Cardiac muscle cell (in vitro differentiated cells and primary cell): ENCODE measurements at places on chromosomes 2 and 18. TPM values are rescaled to one million over a fixed set of nuclear protein-coding genes. Genes with fewer than 3 reads are reported as not detected.

The FAM161A gene
- polyA plus RNA-seq, result 9.4 and 11.5 TPM in 2 replicates

The DSG1 gene
- polyA plus RNA-seq, result not detected in 2 replicates

The TFCP2L1 gene
- polyA plus RNA-seq, result 0.31 TPM in 1 of 2 replicates, not detected in the other

The L3MBTL4 gene
- polyA plus RNA-seq, result 4.4 and 9.3 TPM in 2 replicates

The EFHD1 gene
- 12.4 and 19.5 TPM in 2 replicates for polyA plus RNA-seq

The FBXO41 gene
- 1.0 and 1.3 TPM in 2 replicates for polyA plus RNA-seq

The APCDD1 gene
- 35.7 and 51.2 TPM in 2 replicates for polyA plus RNA-seq

The SP110 gene
- 0.60 and 0.95 TPM in 2 replicates for polyA plus RNA-seq

The GKN2 gene
- not detected in 2 replicates for polyA plus RNA-seq

The COL4A4 gene
- 0.07 and 0.16 TPM in 2 replicates for polyA plus RNA-seq

The POTEE gene
- 7.5 and 10.1 TPM in 2 replicates for polyA plus RNA-seq

The KCNG2 gene
- 0.15 and 0.26 TPM in 2 replicates for polyA plus RNA-seq

The KIF5C gene
- 0.82 and 3.2 TPM in 2 replicates for polyA plus RNA-seq

The MBP gene
- polyA plus RNA-seq, result 0.32 TPM in 1 of 2 replicates, not detected in the other

The CD207 gene
- polyA plus RNA-seq, result not detected in 2 replicates

The PLGLB2 gene
- 0.57 and 0.60 TPM in 2 replicates for polyA plus RNA-seq

The PAPOLG gene
- polyA plus RNA-seq, result 8.6 and 16.0 TPM in 2 replicates

The EFR3B gene
- 8.5 and 9.0 TPM in 2 replicates for polyA plus RNA-seq

The BMP10 gene
- 0.35 and 1.2 TPM in 2 replicates for polyA plus RNA-seq

The ARHGAP28 gene
- 13.6 and 19.5 TPM in 2 replicates for polyA plus RNA-seq

The PARD6G gene
- polyA plus RNA-seq, result 4.9 and 8.0 TPM in 2 replicates

The LONRF2 gene
- 0.36 and 1.3 TPM in 2 replicates for polyA plus RNA-seq
